AG04450 (cell line): ENCODE measurements at places on chromosomes 12 and 14.
A peak's percentile ranks its signal among the peaks of the same experiment; 100 is the strongest.

DNA sequence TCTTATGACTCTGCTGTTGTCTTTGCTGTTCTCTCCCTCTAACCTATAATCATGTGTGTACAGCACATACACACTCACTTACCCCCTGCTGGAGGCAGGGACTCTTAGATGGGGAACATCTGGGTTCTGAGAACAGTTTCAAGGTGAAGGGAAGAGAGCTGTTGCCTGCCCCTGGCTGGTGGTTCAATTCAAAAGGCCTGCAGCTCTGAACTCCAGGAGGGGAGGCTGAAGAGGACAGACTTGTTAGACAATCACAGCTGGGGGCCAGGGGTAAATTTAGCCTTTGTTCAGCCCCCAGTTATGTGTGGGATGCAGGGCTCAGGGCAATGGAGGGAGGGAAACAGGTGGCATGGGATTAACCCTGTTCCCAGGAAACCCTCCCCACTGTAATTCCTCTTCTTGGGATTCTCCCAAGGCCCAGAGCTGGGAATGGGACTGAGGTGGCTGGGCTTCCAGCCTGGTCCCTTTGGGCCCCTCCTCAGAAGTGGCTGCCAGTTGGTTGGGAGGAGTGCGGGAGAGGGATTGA is 1.9 kb downstream of the MYL6B start:
- DNase-seq, result no peak

DNA sequence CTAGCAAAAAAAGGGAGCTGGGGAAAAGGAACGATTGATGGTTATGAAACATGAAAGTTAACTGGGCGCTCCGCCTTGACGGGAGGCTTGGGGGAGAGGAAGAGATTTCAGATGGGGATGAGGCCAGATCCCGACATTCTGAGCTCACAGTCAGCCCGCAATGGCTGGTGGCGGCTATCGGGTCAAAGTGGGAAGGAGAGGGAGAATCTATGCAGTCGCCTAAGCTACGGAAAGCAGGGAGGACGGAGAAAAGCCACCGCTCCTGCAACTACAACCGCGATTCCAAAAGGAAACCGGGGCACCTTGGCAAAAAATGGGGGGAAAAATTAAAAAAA is 502 bp downstream of the MPHOSPH9 start:
- no peak for DNase-seq

DNA sequence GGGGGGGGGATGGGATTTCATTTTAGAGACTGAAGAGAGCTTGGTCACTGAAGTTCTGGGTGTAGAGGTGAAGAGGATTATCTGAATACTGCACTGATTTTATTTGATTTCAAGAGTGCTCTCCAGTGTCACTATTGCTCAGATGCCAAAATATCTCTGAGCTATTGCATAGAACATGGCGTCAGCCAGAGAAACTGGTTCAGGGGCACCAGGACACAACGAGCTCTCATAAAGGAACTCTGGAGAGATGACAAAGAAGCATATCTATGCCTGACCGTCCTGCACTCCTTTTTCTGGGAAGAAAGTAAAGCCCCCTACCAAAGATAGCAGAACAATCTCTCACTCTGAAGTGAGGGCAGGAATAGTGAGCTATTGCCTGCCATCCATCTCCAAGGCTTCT is 2.0 kb downstream of the SLC7A8 start:
- no peak for DNase-seq

DNA sequence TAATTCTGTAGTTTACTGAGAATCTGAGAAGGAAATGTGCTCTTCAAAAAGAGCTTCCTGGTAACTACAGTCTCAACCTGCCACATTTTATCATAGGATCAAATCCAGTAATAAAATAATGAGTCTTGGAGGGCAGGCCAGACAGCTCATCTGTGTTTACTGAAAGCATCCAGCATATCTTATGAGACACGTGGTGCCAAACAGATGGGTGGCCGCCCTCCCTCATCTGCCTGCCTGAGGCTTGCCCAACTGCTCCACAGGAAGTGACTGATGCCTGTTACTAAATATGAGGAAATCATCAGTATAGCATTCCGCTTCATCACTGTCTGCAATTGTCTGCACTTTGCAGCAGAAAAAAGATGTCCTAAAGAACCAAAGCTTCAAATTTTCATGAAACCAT is 13.5 kb downstream of the DHRS7 start:
- peak; percentile 62 for DNase-seq

DNA sequence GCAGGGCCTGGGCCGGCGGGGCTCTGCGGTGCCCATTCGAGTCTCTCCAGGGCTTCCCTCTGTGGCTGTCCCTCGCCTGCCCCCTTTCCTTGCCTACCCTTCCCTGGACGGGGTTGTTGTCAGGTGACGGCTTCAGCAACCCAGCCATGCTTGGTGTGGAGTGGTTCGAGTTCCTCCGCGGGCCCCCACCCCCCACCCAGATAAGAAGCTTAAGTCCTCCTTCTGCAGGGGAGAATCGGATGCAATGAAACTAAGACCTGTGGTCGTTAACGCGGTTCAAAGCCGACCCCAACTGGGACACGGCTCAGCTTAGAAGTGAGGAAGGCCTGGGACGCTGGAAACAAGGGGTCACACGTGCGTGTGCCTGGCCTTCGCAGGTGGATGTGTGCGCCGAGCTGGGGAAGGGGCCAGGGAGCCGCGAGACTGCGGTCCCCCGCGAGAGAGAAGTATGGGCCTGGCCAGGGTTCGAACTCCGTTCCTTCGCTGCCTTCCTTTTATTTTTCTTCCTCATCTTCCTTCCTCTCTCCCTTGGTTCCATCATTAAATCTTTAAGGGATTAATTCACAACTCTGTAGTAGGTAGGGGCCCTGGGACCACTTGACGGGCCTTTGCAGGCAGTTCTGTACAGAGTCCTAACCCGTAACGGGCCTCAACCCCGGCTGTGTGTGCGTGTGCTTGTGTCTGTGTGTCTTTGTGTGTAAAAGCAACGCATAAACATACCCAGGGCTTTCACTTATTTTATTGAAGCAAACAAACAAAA is 3.5 kb downstream of the TTC6 start:
- DNase-seq, result no peak

- no peak for DNase-seq
Observed at GRCh38 chr12:15627995-15628945, 160.9 kb downstream of the EPS8 start.

DNA sequence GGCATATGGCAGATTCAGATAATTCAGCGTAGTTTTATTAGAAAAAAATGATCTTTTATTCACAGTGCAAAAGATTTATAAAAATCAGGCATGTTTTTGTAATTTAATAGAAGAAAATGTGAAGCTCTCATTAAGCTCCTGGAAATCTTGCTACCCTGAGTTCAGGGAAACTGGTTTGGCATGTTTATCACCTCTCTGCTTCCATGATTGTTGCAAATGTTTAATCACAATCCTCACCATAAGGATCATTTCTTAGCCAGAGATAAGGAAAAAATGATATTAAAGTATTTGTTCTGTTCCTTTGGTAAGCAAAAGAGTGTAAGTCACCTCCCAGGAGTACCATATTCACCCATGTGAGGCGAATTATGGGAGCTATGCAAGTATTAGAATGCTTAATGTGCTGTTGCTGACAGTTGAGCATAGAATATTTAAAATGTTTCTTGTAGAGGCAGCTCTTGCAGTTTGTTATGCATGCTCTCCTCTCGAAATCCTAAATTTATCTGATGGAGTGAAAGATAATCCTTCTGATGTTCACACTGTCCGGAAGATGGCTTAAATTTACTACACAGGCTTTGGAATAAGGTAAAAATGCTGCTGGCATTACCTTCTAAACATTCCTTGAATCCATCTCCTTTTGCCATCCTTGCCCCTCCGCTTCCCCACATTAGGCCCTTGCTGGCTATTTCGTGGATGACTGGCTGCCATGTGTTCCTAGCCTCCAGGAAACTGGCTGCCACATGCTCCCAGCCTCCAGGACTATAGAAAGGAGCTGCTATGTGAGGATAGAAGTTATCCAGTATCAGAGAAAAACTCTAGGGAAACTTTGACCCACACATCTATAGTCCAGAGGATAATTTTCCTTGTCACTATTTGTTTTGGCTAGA is 115.8 kb upstream of the CCDC198 start:
- DNase-seq, result no peak

DNA sequence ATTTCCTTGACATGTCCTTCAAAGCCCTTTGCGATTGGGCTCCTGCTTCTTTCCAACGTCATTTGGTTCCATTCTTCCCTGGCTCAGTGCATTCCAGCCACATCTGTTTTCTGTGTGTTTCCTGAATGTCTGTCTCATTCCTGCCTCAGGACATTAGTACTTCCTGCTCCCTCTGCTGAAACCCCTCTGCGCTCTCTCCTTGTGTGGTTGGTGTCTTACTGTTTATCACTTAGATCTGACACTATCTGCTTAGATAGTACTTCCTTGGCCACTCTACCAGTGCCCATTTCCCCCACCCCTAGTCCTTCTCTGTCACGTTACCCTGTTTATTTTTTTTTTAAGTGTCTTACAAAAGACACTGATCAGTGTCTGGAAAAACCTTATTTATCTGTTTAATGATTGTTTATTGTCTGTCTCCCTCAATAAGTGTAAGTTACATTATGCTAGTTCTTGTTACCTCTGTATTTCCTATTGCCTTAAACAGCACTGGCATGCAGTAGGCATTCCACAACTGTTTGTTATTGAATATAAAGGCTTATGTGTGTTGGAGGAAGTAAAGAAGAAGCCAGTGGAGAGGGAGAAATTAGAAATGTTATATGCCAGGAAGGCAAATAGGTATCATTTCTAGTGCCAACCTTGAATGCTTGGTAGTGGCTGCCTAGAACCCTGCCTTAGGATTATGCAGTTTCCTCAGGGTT is 21.5 kb downstream of the DYRK2 start:
- DNase-seq, result no peak

GRCh38 chr12:98863167-98863566 is 218.1 kb downstream of the APAF1 start:
- DNase-seq, result no peak

DNA sequence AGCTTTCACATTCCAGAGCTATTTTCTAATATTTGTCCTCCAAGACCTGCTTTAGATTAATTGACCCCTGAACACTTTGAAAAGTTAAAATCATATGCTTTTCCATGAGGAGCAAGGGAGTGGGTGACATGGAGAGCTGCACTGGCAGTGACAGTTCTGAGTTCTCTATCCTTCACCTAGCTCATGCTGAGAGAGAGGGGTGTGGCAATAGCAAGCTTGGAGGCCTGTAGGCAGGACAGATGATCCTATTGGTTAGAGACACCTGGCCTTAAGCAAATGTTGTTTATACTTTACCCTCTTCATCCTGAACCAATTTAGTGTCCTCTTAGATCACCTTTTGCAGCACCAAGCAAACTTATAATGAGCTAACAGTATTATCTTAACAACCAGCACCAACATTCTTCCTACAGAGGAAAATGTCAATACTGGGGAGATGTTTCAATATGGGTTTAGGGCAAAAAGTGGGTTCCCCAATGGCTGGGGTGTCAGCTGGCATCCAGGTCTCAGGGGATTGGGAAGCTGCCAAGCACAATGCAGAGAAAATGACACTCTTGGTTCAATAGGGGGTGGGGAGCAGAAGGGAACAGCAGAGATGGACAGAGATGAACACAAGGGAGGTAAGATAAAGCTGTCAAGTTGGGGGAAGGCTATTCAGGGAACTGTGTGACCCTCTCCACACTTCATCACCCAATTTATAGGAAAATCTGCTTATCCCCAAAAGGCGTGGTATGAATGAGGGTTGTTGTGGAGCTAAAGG is 37.0 kb upstream of the PPM1H start:
- no peak for DNase-seq

GRCh38 chr14:52910572-52910971 is 40.3 kb downstream of the FERMT2 start:
- no peak for DNase-seq

GRCh38 chr12:51281202-51281924 is 11.1 kb upstream of the SMAGP start:
- no peak for DNase-seq

DNA sequence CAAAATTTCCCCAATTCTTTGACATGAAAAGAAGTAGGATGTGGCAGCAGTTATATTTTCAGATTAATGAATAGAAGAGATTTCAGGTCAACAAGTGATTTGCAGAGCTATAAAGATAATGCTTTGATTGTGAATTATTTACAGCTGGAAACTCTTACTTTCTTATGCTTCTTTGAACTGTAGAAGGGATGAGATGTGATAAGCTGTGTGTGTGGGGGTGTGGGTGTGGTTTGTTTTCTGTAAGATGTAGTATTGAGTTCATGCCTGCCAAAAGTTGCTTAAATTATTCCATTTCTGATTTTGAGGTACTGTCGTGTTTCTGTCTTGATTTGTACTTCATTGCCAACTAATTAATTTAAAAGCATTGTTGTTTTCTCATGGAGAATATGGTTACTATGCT is 22.7 kb downstream of the AEBP2 start:
- no peak for DNase-seq

DNA sequence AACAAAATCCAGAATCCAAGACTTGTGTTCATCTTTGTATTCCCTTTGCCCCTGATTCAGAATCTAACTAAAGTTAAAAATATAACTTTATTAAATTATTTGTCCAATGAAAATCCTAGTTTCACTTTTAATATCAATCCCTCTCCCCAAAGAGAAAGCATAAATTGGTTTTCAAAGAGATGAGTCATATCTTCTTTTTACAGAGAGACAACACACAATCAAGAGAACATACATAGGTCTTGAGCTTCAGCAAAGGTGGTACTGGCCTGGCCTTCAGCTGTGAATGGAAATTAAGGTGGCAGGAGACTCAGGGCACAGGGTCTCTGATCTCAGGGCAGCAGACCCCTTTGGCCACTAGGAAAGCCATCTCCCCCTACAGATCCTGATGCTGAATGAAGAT is 4.3 kb upstream of the ASCL1 start:
- no peak for DNase-seq

GRCh38 chr14:23413681-23414080 is 5.6 kb upstream of the MYH6 start:
- no peak for DNase-seq

DNA sequence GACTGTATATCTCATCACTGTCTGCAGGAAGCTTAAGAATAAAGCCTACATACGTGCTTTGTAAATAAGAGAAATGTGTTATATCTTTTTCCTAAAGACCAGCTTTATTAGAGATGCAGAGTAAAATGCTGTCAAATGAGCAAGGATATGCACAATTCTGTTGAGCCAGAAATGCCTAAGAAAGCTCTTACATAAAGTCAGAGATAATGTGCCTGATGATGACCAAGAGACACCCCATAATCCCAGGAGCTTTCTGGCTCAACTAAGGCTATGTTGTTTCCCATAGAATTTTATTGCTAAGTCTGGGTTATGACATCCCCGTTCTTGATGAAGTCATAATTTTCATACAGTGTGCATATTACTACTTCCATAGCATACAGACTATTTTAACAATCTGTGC is 209.9 kb downstream of the GALC start:
- no peak for DNase-seq

- DNase-seq, result no peak
Observed at GRCh38 chr12:130563323-130563722, 152.8 kb downstream of the RIMBP2 start.

DNA sequence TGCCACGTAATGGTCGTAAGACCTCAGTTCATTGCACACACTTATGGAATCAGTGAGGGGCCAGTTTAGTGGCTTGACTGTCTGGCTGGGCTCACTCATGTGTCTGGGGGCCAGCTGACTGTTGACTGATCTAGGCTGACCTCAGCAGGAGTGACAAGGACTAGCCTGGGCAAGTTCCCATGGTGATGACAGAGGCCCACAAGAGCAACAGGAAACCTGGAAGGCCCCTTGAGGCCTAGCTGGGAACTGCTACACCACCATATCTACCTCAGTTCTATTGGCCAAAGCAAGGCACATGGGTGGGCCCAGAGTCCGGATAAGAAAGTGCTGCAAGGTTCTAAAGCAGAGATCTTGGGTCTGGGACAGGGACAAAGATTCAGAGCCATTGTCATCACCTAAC is 21.3 kb upstream of the RFLNA start:
- DNase-seq, result no peak
